ENCODE measurements at places on chromosomes 1 and 21. TPM values are rescaled to one million over a fixed set of nuclear protein-coding genes. Genes with fewer than 3 reads are reported as not detected.

The LCE1D gene
- not detected for total RNA-seq

The RSBN1 gene
- 12.8 TPM for total RNA-seq

The NKAIN1 gene
- under 0.01 TPM for total RNA-seq

The EVA1B gene
- total RNA-seq, result 49.8 TPM

DNA sequence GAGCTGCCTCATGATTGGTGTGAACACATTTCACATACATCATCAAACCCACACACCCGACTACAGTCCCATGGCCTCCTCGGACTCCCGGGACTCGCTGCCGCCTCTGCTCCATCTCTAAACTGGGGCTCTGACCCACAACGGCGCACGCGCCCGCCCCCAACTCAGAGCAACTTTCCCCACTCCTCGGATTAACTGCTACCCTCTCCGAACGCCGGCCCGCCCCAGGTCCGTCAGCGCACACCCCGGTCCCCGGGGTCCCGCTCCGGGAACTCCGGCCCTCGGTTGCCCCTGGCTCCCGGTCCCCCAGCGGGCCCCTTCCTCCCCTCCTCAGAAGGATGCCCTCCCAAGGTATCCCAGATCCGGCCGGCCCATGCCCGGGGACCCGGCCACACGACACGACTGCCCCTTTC lies 740 bp downstream of the DSTYK start:
- no peak for DNase-seq

- DNase-seq, result no peak
These were observed 32.0 kb downstream of the RPS6KC1 start for GRCh38 chr1:213083112-213083445.

- no peak for DNase-seq
These were observed 169.1 kb upstream of the EDN2 start for GRCh38 chr1:41653574-41653973.

DNA sequence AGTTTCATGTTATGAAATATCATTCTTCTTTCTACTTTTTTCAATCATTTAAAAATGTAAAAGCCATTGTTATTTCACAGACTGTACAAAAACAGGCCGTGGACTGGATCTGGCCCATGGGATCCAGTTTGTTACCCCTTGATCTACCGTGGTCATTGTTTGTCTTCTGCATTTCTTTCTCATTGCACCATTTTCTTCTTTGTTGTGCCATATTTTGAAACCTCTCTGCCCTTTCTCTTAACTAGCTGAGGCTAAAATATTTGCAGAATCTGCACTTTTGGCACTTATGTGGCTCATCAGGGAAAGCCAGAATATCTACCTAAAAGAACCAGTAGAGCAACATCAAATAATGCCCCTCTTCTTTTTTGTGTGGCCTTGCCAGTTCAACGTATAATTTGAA lies 50.5 kb downstream of the DNAJC6 start:
- DNase-seq, result no peak

The RHD gene
- 0.28 TPM for total RNA-seq

GRCh38 chr21:36904093-36904666 lies 62.3 kb downstream of the HLCS start:
- DNase-seq, result no peak

GRCh38 chr1:239717097-239717917 lies 330.9 kb downstream of the CHRM3 start:
- DNase-seq, result no peak

The PBX1 gene
- total RNA-seq, result 17.9 TPM

The CHIT1 gene
- total RNA-seq, result not detected
